Fibroblast of skin of scalp (primary cell): ENCODE measurements at places on chromosomes 7 and 10.
A peak's percentile ranks its signal among the peaks of the same experiment; 100 is the strongest.

- DNase-seq, result peak; percentile 75
Measured at GRCh38 chr10:110273474-110273873, 31.2 kb downstream of the SMNDC1 start.

GRCh38 chr10:124256151-124256550, 162.6 kb downstream of the OAT start:
- DNase-seq, result no peak

GRCh38 chr10:127353544-127353943, 157.2 kb upstream of the INSYN2A start:
- DNase-seq, result no peak

DNA sequence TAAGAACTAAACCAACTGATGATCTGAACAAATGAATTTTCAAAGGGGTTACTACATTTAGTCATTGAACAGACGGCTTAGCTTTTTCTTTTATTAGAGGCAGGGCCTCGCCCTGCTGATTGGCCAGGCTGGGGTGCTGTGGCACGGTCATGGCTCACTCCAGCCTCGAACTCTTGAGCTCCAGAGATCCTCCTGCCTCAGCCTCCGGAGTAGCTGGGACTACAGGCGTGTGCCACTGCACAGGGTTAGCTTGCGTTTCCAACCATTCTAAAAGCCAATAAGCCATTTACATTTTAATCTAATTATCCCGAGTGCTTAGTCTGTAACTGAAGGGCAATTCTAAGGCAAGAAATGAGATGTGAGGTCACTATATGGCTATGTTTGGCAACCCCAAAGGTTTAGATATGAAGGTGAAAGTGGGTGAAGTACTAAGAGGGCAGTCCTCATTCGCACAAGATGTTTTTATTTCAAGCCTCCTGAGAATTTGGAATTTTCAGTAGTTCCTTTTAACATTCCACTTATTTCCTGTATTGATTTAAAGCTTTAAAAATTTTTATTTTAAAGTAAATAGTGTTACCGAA, 1.6 kb upstream of the CDK13 start:
- DNase-seq, result no peak

DNA sequence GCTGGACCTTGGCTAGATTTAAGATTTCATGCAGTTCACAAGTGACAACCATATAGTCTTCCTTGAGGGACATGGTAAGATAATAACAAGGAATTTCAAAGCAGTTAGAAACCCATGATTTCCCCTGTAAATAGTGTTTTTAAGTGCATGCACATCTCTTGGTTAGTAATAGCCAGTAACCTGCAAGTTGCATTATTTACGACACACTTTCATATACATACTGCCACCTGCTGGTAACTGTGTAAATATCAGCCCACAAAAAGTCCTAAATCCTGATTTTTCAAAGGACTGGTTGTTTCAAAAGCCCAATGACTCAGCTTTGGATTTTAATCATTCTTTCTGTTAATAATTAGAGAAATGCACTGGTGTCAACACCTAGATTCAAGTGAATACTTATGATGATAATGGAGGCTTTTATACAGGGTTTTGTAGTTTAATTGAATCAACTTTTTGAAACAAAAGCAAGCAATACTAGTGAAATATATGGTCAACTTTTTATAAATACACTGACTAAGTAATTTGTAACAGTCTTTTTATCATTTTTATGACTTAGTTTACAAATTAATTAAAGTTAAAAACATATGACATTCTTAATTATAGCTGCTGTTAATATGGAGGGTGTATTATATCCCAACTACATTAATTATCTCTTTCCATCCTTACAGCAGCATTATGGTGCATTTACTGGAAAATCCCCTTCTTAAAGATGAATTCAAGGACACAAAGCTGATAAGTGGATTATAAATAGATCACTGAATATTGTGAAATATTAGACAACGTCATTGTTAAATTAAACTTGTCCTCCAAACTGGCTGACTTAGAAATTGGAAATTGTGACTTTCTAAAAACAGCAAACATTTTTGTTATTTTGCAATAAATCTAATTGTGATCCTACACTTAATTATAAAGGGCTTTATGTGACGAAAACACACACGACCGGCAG, 367.7 kb upstream of the SEMA3D start:
- DNase-seq, result peak; percentile 80

- no peak for DNase-seq
Measured at GRCh38 chr10:87626422-87626892, 33.2 kb upstream of the PAPSS2 start.

GRCh38 chr10:97914837-97915211, 65.2 kb downstream of the GOLGA7B start:
- peak; percentile 57 for DNase-seq

DNA sequence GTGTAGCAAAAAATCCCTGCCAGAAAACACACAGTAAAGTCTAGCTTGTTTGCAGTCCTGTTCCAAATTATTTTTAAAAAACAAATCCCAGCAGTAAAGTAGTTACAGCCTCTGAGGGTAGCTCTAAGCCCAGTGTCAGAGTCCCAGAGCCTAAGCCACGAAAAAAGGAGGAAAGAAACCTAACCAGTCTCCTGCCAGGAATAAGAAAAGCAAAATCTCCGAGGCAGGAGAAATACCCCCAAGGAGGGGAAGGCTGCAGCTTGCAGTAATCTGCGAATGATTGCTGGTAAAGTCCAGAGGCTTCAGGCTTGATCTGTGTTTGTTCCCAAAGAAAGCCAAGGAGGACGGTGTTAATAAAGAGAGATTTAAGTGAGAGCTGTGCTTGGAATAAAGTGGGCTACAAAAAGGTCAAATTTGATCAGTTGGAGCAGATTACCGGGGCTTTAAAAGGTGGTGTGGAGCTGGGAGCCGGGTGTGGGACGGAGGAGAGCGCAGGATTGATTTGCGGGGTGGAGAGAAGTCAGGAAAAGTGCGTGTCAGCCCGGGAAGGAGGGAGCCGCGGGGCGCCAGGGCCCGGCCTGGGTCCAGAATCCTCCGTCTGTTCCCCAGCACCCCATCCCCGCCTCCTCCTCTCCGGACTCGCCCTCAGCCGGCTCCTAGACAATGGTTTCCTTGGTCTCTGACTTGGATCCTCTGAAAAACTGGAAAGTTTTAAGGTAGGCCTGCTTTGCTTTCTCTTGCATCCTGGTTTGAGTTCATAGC, 219.4 kb upstream of the CELF2 start:
- peak; percentile 38 for DNase-seq

GRCh38 chr10:55966101-55966500, 395.0 kb downstream of the ZWINT start:
- DNase-seq, result no peak

GRCh38 chr10:95536894-95537541, 24.2 kb downstream of the SORBS1 start:
- DNase-seq, result no peak

DNA sequence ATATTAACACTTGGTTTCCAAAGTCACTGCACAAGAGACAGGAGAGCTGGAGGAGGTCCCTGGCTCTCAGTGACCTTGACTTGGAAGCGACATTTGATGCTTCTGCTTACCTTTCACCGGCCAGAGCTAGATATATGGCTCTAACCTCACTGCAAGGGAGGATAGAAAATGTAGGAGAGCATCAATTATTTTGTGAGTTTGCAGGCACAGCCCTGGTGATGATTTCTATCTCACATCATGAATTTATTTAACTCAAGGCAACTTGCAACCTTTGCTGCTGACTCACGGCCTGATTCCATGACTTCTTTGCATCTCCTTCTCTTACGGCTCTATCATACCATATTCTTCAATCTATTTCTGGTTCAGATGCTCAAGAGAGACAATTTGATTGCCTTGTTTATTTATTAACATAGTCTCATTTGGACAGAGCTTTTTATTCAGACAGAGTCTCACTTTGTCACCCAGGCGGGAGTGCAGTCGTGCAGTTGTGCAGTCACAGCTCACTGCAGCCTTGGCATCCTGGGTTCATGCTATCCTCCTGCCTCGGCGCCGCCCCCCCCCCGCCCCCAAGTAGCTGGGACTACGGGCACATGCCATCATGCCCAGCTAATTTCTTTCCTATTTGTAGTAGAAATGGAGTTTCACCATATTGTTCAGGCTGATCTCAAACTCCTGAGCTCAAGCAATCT, 196.0 kb downstream of the REEP3 start:
- peak; percentile 42 for DNase-seq

DNA sequence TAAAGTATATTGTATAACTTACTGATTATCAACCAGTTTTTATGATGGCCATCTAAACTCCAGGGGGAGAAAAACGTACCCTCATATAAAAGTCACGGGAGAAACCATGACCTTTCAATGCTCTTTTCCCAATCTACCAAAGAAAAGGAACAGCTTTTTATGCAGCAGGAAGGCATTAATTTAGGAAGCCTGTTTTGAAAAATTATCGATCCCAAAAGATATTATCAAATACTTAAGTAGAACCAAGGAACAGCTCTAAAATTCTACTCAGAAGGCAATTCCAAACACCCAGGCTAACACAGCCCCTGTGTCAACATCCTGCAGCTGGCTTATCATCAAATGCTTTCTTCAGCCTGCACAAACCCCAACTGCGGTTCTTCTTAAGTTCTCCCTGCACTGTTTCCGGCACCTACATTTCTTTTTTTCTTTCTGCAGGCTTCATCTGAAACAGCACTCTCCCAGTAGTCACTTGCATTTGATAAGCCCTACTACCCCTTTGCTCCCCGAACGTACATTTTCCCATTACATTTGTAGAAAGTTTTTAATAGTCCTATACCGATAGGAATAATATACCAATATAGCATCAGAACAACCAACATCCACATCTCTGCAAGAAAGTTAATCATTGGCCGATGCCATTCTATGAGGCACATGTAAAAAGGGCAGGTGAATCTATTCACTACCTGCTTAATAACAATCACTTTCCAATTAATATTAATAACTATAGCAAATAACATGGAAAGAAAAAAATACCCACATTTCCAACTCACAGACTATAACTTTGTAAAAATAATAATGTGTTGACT, 47.9 kb downstream of the PIP4K2A start:
- no peak for DNase-seq

DNA sequence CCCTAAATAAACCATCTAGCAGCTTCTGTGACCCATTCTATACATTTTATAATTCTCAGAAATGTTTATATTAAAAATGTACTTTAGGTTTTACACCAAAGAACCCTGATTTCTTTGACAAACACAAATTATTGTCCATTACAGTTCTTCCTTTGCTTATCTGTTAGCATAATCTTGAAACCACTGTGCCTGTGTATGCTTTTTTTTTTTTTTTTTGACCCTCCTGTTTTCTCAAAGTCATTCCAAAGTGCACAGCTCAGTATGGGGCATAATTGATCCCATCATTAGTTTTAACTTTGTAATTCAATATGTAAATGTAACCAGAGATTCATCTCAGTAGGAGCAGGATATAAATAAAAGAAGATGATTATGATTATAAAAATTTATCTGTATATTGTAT, 229.3 kb downstream of the DGKB start:
- no peak for DNase-seq

GRCh38 chr10:130863044-130863443, 448.5 kb downstream of the TCERG1L start:
- no peak for DNase-seq

DNA sequence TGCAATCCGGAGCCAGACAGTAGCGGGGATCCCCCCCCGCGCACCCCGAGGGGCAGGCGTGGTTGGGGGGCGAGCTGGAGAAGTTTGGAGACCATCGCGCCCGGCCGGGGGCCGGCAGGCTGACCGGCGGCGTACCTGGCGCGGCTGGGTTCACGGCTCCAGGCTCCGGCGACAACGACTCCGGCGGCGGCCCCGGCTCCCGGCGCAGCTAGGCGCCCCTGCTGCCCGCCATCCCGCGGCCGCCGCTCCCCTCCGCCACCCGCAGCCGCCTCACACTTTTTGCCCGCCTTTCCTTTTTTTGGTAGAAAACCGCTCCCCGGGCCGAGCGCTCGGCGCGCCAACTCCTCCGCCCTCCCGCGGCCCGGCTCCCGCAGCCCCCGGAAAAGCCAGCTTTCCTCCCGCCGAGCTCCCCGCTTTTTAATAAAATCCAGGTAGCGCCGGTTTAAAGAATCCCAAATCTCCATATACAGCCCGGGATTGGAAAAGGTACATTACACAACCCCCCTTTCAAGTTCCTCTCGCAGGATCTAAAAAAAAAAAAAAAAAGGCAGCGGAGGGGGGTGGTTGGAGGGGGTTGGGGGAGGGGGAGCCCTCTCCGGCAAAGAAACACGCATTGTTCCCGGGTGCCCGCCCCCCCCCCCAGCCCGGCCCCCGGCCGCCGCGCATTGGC, at the start of gene TNRC18:
Gene TNRC18 (minus strand): TSS at position 529 of the 670 bp plus-strand sequence. CDS start 2,588 bp downstream, outside the sequence.
- no peak for DNase-seq

DNA sequence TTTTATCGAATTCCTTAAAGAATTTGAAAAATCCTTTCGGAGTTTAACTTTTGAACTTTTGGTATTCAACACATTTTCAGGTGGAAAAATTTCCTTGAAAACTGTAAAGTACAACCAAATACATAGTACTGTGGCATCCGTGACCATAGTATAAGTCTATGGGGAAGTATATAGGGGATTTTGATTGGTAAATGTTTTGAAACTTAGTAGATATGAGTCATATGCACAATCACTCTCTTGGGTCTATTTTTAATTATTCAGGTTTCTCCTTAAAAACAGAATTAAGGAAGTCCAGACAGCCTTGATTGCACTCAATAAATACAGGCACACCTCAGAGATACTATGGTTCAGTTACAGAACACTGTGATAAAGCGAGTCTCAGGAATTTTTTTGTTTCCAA, 64.2 kb downstream of the AVL9 start:
- DNase-seq, result no peak

- DNase-seq, result peak; percentile 31
Measured at GRCh38 chr7:46616636-46617035, 695.6 kb upstream of the IGFBP3 start.

DNA sequence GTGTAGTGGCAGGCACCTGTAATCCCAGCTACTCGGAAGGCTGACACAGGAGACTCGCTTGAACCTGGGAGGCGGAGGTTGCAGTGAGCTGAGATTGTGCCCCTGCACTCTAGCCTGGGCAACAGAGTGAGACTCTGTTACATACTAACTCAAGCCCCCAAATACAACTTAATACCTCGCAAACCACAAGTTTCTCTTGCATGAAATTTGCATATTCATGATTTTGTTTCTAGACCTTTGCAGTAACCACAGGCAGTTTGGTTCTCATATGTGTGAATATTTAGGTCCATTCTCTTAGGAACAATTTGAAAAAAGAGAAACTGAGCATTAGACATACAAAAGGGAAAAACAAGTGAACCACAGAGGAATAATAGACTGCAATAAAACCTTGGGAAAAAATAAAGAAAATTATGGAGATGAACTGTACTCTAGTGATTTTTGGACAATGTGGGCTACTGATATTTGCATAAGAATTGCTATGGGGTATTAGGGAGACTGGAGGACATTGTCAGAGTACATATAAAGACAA, 77.0 kb downstream of the ZNF277 start:
- no peak for DNase-seq
